ENCODE measurements at places on chromosomes 16 and 17.

DNA sequence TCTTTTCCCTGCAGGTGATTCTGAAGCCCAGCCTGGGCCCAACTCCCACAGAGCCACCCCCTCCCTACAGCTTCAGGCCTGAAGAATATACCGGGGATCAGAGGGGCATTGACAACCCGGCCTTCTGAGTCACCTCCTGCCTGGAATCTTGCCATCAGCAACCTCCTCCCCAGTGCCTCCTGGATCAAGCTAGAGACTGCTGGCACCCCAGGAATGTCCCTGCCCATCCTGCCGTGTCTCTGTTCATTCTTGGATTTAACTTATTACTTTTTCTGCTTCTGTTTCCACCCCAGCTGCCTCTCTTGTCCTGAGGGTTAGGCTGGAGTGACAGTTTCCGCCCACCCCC lies 4.9 kb downstream of the TMEM92 start:
- no peak for DNase-seq

DNA sequence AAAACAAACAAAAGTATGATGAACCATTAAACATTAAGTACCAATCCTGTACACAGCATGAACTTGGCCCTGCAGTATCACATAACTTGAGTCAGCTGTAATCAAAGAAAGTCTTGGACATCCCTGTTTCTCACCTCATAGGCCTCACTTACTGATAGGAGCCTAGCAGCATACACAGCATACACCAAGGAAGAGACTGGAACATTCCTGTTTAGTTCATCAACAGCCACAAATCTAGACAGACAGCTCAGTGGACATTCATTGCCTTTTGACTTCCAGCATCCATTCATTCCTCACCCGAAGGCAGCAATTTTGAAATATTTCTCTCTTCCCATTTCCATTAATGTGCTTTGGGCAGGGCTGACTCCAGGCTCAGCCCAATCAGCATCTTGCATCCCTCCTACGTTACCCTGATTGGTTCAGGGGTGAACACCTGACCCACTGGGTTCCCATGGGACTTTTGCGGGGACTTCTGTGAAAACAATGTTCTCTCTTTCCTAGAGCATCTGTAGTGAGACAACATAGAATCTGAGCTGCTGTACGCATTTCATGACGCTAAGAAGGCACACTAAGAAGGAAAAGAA lies 336.7 kb upstream of the ZFHX3 start:
- DNase-seq, result no peak

DNA sequence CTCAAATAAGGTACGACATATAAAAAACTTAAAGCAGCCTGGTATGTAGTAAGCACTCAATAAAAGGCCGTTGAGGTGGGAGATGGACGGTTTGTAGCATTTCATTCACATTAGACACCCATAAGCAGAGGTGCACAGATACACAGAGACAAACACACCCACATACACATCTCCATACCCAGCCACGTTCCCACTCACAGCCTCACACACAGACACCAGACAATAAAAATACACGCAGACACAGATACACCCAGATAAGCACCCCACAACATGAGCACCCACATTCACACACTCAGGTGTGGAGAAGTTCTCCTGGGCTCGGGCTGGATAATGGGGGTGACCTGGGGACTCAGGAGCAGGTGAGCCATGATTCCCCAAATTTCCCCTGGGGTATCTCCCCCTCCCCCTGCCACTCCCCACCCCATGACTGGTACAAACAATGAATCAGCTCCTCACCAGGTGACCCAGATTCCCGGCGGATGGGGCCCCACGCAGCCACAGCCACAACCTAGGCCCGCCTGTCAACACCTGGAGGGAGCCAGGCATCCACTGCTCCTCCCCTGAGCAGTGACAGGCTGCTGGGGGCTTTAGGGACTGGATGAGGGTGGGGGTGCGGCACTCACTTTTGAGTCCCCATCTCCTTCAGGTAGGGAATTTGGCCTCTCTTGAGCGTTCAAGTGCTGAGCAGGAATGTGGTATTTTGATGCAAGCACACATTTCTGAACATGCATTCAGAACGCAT lies 2.7 kb downstream of the DLX3 start:
- DNase-seq, result no peak

DNA sequence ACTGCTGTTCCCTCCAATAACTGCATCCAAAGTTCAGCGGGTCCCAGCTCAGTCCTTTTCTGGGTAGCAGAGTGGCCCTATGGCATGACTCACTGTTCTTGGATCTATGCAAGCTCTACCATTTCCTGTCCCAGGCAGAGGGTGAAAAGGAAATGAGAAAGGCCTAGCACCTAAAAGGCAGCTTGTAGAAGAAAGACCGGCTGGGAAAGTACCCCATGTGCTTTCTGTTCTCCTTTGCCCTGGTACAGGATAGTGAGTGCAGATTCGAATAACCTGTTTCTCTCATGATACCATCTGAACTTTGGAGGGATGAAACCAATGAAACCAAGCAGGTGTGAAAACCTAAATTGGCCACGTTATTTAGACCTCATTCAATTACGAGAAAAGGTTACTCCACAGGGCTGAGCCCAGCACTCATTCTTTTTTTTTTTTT lies 12.7 kb upstream of the HASPIN start:
- no peak for DNase-seq

DNA sequence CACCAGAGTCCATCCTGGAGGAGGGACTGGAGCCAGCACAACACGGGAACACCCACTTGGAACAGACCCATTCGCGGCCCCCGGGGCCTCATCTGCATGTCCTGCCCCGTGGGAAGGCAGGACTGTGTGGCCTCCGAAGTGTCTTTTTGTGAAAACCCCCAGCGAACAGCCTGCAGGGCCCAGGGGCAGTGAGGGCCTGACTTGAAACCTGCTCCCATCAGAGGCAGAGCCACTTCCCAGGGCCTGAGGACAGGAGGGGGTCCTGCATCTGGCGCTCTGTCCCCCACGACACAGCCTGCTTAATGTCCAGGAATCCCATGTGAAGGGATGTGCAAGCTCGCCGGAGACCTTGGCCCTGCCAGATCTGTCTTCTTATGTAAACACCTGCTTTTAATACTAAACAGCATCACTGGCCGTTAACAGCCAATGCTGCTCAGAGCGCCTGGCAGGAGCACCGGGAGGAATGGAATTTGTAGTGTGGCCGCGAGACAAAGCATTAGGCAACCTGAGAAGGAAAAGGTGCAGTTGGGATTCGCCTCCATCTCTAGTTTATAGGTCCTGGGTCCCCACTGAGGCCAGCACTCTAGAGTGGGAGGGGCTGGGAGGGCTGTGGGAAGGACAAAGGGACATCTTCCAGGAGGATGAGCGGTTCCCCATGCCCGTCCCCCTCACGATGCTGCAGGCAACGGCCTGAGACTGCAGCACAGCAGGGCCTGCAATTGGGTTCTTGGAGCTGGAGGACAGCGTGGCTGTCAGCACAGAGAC lies 9.6 kb upstream of the EVPL start:
- DNase-seq, result no peak

GRCh38 chr17:29116804-29117753 lies 63.1 kb downstream of the MYO18A start:
- peak; percentile 45 for DNase-seq

- DNase-seq, result peak; percentile 74
Measured at GRCh38 chr16:86383488-86384262, 126.7 kb upstream of the FOXF1 start.

DNA sequence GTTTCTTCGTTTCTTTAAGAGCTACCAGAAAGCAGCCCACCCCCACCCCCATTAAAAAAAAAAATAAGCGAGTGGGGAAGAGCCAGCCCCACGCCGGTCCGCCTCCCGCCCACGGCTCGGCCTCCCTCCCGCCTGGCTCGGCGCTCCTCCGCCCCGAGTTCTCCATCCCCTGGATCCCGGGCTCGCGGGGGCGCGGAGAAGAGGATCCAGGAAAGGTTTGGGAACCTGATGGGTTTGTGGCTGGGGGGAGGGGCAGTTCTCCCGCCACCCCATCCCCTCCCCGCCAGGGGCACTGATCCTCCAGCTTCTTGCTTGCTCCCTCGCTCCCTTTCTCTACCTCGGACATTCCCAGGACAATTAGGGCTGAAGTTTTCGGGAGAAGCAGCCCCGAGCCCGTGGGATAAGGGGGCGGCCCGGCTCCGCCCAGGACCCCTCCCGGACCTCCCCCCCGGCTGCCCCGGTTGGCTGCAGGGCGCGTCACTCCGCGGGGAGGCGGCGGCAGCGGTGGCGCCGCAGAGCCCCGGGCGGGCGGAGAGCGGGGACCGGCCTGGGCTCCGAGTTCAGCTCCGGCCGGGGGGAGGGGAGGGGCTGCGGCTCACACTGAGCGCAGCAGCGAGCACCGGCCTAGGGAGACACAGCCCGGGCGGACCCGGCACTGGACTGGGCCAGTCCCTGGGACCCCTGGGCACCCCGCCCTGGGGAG lies 1.0 kb upstream of the SALL1 start:
- no peak for DNase-seq

DNA sequence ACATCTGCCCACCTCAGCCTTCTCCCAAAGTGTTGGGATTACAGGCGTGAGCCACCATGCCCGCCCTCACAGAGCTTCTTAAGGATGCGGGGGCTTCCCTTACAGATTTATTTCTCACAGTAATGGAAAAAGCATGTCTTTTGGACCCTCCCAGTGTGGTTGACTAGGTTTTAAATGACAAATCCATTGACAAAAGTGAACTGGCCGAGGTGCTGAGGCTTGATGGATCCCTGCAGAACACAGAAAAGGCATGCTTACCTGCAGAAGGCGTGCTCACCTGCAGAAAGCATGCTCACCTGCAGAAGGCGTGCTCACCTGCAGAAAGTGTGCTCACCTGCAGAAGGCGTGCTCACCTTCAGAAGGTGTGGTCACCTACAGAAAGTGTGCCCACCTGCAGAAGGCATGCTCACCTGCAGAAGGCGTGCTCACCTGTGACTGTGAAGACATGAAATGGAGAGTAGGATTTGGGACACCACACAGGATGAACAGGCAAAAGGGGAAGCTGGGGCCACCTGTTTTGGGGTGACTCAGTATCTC lies 15.1 kb upstream of the BBS2 start:
- DNase-seq, result no peak

All from foreskin melanocyte (primary cell).